Jurkat, Clone E6-1 (cell line): ENCODE measurements at places on chromosomes 7 and 10.

DNA sequence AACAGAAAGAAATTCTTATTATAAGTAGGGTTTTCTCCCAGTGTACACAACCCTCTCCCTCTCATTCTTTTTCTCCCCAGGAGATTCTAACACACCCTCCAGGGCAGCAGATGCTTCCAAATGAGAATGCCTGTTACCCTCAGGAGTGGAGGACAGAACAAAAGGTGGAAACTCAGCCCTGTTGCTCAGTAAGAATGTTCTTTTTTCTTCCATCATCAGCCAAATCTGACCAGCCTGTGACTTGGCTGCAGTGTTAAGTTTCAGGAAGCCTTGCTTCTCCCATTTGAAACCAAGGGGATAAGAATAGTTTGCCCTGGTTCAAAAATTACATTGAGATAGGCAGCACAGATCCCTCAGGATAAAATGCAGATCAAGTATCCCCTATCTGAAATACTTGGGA, 77.5 kb upstream of the EEPD1 start:
- no peak for DNase-seq

DNA sequence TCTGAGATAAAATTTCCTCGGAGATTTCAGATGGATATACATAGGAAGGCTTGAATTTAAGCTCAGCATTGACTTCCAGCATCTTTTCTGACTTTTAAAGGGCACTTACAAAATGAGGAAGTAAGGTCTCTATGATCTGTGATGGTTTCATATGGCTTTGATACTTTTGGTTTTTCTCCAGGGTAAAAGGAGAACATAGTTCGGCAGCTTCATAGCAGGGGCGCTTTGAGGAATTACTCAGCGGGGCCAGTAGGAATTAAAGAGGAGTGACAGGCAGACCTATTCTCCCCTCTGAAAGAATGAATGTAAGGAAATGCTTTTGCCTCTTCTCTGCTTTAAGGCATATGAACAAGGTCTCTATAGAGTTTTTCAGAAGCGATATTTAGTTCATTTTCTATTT, 80.0 kb upstream of the PCDH15 start:
- DNase-seq: no peak

GRCh38 chr7:135359615-135360014, 126.0 kb downstream of the STRA8 start:
- DNase-seq: no peak

GRCh38 chr10:86411281-86411841, 44.8 kb upstream of the GRID1 start:
- peak; percentile 82 for DNase-seq

DNA sequence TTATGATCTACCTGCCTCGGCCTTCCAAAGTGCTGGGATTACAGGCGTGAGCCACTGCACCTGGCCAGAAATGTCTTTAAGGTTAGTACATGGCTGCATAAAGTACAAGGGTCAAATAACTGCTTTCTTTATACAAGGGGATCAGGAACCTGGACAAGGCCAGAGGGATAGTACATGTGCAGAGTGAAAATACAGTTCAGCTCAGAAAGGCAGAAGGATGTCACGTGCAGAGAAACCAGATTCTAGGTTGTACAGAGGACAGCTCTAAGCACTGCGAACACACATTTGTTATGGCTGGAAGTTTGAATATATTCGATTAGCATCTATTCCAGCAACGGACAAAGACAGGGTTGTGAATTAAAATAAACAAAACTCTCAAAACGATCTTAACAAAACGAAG, 6.0 kb upstream of the RSBN1L start:
- DNase-seq: no peak

GRCh38 chr10:65294329-65294728, 1631.5 kb upstream of the LRRTM3 start:
- DNase-seq: no peak

DNA sequence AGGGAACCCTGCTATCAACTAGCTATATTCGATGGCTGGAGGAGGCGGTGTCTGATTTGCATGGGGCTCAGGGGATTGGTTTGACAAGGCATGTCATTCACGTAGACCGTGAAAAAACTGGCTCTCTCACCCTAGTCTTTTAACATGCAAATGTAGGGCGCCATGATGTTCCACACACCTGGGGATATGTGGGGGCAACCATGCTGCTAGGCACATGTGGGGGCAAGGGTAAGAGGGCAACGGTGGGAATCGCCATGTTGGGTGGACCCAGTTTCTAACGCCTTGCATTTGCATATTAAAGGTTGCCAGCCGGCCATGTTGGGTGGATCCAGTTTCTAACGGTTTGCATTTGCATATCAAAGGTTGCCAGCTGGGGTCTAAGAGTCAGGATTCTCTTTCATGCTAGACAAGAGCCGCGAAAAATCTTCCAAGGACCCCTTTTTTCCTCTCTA, 419.2 kb upstream of the NFE2L3 start:
- DNase-seq: no peak

DNA sequence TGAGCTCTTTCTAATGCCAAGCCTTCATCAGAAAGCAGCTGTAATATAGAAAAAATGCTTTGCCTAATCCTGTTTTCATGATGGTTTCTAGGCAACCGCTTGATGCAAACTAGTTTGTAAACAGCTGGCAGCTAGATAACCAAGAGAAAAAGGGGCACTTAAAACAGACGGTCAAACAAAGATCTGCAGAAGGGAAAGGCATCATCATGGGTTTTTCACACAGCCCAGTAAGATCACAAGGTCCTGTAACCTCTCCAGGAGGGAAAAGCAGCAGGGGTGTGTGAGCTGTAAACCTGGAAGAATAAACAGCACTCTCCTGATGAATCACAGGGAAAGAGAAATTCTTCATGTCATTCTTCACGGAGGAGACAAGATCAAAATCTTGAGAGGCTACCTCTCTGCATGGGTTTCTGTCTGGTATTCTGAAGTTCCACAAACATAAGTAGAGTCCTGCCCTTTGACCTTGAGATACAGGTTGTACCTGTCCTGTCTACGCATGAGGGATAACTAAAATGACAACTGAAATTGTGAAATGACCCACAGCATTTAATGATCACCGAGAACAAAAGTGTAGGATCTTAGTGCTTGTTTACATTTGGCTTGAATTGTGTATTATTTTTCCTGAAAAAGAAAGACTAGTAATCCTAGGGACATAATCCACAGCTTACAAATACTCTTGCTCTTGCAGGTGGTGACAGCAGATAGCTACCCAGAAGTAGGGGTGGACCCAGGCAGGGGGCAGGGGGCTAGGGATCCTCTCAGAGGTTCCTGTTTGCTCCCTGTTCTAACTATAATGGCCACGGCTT, 48.0 kb downstream of the CREB3L2 start:
- no peak for DNase-seq

DNA sequence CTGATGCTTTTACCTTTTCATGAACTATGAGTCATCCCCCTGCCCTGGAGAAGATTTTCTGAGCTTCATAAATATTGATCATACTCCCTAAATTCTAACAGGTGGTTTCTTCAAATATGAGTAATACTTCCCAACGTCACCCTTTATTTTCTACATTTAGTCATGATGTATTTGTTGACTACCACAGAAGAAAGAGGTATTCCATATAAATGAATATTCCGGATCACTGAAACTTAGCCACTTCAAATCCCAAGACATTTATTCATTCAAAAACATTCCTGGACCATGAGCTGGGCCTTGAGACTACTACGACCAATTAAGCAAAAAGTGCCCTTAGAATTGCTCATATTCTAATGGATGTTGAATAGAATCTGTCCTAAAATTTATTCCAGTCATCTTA, 395.8 kb upstream of the NPVF start:
- no peak for DNase-seq

DNA sequence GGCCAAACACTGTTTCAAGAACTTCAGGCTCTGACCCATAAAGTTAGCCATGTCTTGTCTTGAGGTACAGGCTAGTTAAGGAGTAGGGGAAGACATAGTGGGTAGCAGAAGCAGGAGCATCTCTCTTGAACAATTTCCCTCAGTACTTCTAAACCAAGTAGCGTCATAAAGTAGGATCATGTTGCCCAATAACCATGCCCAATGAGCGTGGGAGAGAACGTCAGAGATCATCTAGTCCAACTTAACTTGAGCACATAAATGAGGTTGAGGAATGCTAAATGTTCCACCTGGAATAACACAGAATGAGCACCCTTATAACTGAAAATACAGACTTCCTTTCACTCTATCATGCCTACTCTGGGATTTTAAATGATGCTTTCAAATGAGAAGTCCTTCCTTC, 134.9 kb downstream of the AOAH start:
- no peak for DNase-seq

- peak; percentile 53 for DNase-seq
Measured at GRCh38 chr7:130758429-130759056, 24.5 kb upstream of the KLF14 start.

DNA sequence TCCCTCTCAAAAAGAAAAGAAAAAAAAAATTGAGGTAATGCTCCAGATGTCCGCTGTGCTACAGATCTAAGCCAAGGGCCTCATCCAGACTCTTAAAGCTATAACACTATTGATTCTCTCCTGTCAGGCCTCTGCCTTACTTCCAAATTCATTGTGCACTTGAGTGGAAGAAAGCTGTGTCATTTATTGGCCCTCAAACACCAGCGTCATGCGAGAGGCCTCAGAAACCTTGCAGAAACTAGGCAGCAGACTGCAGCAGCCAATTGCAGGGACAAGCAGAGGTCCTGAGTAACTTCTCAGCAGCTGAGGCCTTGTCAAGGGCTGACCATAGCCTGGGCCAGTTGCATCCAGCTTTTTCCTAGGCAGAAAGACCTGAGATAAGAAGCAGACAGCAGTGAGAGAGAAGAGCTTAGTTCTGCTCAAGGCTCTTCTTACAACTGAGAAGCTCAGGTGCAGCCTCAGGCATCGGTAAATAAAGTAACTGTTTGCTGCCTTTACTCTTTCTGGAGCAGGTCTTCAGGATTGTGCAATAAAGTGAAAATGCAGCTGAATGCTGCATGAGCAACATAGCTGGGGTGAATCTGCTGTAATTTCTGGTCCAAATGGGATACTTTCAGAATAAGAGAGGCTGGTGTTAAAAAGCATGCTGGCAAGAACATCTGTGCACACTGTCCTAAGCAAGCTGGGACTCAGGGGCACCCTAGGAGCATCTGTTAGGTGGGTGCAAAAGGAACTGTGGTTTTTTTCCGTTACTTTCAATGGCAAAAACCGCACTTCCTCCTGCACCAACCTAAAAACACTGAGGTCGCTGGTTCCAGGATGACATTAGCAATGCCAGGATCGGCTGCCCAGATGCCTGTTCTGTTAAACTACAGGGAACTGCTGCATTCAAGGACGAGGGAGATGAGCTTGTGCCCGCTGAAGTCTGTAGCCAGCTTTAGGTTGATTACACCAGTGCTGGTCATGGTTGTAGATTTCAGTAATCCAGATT, 181.8 kb upstream of the PFKP start:
- DNase-seq: peak; percentile 99

DNA sequence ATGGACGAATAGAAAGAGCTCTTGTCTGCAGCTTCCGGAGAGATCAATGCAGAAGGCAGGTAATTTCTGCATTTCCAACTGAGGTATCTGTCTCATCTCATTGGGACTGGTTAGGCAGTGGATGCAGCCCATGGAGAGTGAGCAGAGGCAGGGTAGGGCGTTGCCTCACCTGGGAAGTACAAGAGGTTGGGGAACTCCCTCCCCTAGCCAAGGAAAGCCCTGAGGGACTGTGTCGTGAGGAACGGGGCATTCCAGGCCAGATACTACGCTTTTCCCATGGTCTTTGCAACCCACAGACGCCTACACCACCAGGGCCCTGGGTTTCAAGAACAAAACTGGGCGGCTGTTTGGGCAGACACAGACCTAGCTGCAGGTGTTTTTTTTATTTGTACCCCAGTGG, 186.3 kb downstream of the ETV1 start:
- DNase-seq: no peak

DNA sequence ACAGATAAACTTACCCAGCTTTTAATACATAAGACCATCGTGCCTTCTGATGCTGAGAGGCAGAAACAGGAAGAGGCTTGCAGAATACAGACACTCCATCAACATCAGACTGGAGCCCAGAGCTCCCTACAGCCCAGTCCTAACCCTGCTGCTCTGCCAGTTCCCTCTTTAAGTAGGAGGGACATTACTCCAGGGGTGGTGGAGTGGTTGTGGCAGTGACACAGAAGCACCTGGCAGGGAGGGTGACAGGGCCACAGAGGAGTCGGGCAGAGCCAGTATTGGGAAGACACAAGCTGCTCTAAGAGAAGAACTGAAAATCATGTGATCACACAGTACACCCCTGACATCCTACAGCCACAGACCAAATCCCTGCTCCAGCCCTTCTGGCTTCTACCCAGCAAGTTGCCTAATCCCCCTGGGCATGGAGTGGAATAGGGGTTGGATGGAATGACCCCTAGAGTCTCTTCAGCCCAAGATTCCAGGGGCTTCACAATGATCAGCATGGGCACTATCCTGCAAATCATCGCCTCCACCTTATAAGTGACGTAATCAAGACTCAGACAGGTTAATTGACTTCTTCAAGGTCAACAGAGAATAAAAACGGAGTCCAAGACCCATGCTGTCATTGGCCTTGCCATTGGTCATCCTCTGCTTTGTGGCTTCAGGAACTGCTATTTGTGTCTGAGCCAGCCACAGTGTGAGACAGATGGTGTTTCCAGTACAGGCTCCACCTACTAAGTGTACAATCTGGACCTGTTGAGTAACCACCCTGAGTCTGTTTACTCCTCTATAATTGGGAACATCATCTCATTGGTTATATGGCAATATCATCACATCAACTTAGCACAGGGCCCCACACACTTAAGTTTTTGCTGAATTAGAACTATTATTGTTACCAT, 61.1 kb upstream of the ZMIZ1 start:
- no peak for DNase-seq

- peak; percentile 30 for DNase-seq
Measured at GRCh38 chr7:18590744-18591340, 95.3 kb downstream of the HDAC9 start.

DNA sequence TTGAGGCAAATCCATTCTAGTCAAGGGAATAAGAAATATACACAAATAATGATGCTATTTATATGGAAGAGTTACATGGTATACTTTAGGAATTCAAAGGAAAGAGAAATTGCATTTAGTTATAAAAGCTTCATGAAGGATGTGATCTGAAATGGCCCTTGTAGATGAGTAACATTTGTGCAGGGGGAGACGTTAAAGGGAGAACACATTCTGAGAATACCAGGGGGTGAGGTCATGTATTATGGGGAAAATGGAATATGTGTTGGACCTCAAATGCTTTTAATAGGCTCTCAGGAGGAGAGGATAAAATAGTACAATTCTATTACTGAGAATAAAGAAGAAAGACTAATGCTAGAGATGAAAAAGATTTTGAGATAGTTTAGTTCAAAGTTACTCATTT, 122.5 kb upstream of the NOBOX start:
- DNase-seq: no peak

DNA sequence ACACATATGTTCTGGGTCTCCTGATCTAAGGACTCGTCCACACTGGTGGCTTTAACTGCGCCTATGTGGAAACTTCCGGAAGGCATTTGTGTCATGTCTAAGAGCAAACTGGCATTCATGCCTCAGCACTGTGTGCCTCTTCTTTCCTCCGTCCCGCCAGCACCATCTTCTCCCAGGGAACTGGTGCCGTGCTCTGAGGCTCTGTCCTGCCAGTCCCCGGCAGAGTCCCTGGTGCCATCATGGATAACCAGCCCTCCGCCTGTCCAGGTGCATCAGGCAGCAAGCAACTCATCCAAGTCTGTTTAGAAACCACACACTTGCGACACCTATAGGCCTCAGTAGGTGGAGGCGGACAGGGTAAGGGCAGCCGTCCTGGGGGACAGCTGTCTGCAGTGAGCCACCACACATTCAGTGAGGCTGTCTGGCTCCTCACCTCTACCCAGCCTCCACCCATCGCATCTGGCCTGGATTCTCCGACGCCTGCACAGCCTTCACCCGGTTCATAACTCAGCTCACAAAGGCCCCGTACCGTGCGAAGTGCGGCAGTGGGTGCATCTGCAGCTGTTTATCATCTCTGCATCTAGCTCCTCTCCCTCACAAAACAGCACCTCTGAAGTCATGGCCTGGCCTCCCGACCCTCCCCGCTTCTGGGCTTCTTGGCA, 162.7 kb downstream of the DIP2C start:
- no peak for DNase-seq
